ENCODE measurements at places on chromosomes 6 and 20.

DNA sequence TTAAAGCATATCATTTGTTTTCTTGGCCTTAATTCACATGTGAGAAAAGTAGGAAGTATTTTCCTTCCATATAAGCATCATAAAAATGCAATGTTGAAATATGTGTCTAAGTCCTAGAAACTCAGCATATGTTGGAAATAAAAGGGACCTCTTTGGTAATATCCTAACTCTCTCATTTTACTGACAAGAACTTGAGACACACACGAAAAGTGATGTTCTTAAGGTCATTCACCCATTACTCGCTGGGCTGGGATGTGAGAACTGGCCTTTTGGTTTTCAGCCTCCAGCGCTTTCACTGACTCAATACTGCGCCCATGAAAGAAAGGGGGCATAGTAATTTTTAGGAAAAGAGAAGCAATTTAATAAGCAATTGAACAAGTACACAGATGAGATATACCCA lies 153.5 kb upstream of the SCGN start:
- DNase-seq = no peak

GRCh38 chr6:169862892-169863525 lies 111.6 kb downstream of the ERMARD start:
- no peak for DNase-seq

- DNase-seq = no peak
Observed at GRCh38 chr6:96947055-96947454, 22.5 kb downstream of the KLHL32 start.

GRCh38 chr6:28505733-28506132 lies 9.9 kb downstream of the GPX6 start:
- no peak for DNase-seq

- no peak for DNase-seq
Observed at GRCh38 chr20:34888468-34888867, 12.1 kb downstream of the ACSS2 start.

DNA sequence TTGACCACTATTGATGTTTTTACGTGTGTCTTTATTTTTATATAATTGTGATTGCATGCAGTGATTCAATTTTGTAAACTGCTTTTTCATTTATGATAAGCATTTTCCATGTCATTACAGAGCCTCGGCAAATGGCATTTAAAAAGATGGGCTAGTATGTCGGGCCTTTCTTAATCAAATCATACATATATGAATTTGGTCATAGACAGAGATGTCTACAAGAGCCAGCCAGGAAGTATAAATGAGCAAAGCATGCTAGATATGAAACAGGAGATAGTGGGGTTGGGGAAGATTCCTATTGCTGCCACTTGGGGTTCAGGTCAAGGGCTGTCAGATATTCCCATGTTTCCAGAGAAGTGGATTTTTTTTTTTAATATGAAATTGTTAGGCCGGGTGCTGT lies 20.0 kb downstream of the KIF3B start:
- DNase-seq = no peak
